Mesothelial cell of epicardium (in vitro differentiated cells): ENCODE measurements at places on chromosomes 2 and 18. TPM values are rescaled to one million over a fixed set of nuclear protein-coding genes. Genes with fewer than 3 reads are reported as not detected.
A peak's percentile ranks its signal among the peaks of the same experiment; 100 is the strongest.

GRCh38 chr2:174635015-174635593 is 37.5 kb upstream of the WIPF1 start:
- H3K27ac ChIP-seq, result no peak overlapping the region
- H3K4me1 ChIP-seq, result peaks cover 25% of the 10 kb centered on the region
- peaks cover 2% of the 10 kb centered on the region for H3K36me3 ChIP-seq
- H3K27me3 ChIP-seq, result no peaks in the 10 kb centered on the region
- DNase-seq, result no peak

DNA sequence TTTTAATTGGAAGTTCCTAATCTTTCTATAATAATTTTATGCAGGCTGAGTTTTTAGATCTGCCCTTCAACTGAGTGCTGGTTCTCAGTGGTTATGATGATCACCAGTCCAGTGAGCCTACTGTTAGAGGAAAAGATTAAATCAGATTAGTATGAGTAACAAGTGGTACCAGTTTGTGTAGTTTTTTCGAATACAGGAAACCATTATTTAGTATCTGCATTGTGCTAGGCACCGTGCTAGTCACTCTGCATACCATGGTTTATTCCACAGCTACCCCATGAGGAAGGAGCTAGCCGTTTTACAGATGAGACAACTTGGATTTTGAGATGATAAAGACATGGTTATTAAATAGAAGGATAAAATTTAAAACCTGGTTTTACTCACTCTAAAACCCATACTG is 6.1 kb downstream of the PSMD1 start:
- H3K27me3 ChIP-seq, result no peaks in the 10 kb centered on the region
- no peak for DNase-seq
- H3K4me3 ChIP-seq, result no peak overlapping the region
- no peak overlapping the region for H3K27ac ChIP-seq
- peaks cover 26% of the 10 kb centered on the region for H3K36me3 ChIP-seq

GRCh38 chr2:56510610-56511009 is 326.8 kb downstream of the CCDC85A start:
- H3K4me3 ChIP-seq, result no peak overlapping the region
- DNase-seq, result no peak
- H3K27me3 ChIP-seq, result no peaks in the 10 kb centered on the region
- H3K27ac ChIP-seq, result no peak overlapping the region
- no peaks in the 10 kb centered on the region for H3K36me3 ChIP-seq

GRCh38 chr18:44518666-44519065 is 162.0 kb upstream of the SETBP1 start:
- no peak for DNase-seq
- H3K27ac ChIP-seq, result no peak overlapping the region
- H3K27me3 ChIP-seq, result no peaks in the 10 kb centered on the region
- H3K4me1 ChIP-seq, result peaks cover 21% of the 10 kb centered on the region
- no peak overlapping the region for H3K4me3 ChIP-seq

DNA sequence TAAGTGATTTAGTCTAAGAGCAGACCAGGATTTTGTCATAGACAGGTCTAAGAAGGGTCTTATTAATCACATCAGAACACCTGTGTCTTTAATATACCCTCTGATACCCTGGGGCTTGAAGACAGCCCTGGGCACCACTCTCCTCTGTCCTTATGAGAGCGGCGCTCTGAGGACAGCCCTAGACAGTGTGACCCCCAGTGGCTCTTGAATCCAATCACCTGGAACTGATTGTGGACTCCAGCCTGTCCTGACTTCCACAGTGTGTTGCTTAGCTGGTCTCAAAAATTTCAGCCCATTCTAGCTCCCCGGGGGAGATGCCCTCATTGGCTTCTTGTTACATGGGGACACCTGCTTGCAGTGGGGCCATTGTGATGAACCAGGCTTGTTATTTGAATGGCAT is 195.8 kb upstream of the SMAD2 start:
- no peaks in the 10 kb centered on the region for H3K36me3 ChIP-seq
- peaks cover 35% of the 10 kb centered on the region for H3K4me1 ChIP-seq
- no peak for DNase-seq
- H3K27ac ChIP-seq, result no peak overlapping the region
- no peak overlapping the region for H3K4me3 ChIP-seq

DNA sequence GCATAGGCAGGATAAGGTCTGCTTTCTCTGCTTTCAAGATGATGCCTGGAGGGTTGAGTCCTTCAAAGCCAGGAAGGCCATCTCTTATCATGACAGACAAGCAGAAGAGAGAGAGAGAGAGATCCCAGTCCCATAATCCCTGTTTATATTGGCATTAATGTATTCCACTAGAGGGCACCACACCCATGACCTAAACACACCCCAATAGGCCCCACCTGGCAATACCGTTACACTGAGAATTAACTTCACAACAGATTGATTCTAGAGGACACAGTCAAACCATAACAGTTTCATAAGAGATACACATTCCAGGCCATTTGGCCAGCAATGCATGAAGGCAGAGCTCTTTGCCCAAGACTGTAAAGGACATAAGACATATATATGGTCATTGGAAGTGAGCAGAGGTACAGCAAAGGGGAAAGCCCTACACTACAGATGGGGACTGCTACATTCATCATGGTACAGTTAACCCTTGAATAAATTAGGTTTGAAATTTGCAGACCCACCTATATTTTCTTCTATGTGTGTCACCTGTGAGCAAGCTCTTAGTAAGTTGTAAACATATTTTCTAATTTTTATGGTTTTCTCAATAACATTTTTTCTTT is 1516.1 kb downstream of the RPIA start:
- no peak overlapping the region for H3K27ac ChIP-seq
- peaks cover 29% of the 10 kb centered on the region for H3K27me3 ChIP-seq
- H3K4me3 ChIP-seq, result no peak overlapping the region
- no peak for DNase-seq

DNA sequence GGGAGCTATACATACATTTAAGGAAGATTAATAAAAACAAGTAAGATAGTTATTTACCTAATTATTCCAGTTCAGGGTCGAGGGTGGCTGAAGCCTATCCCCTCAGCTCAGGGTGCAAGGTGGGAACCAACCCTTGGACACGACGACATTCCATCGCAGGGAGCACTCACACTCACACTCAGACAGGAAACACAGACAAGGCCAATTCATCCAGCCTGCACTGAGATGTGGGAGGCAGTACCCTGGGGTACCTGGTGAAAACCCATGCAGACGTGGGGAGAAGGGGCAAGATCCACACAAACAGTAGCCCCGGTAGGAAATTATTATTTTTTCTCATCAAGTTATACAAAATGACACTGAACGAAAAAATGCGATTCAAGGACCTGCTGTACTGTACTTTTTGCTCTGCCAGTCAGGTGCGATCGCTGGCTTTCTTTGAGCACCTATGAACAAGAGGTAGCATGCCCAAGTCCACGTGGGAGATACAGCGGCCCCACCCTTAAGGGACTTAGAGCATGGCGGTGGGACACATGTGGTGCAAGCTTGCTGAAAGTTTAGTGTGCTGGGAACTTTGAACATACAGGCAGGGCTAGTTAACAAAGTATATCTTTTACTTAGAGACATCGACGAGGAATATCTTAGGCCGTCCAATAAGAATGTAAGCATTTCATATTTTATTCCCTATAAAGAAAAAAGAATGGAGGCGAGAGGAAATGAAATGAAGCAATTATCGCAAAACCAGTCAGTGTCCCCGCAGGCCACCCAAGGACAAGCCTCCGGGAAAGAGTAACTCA is 624 bp downstream of the METTL8 start:
- peaks cover 18% of the 10 kb centered on the region for H3K36me3 ChIP-seq
- H3K27me3 ChIP-seq, result no peaks in the 10 kb centered on the region
- peak overlapping the region; percentile 89 for H3K27ac ChIP-seq
- DNase-seq, result no peak
- peak overlapping the region; percentile 87 for H3K4me3 ChIP-seq

DNA sequence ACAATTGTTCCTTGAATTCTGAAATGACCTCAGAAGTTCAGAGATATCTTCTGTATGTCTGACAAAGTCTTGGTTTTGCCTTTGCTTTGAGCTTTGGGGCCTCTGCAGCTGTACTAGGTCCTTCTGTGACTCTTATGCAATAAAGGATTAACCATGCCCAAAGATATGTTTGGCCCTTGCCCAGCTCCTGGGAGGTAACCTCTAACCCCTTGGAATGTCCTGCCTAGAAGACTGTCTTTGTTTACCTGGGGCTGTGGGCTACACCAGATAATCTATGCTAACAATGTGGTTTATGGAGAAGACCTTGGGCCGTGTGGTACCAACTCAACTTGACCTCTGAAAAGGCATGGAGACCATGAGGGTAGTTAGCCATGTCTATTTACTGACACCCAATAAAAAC is 140.9 kb upstream of the CAPN13 start:
- H3K4me1 ChIP-seq, result no peaks in the 10 kb centered on the region
- H3K4me3 ChIP-seq, result no peak overlapping the region
- DNase-seq, result no peak
- H3K36me3 ChIP-seq, result no peaks in the 10 kb centered on the region
- H3K27me3 ChIP-seq, result peaks cover 15% of the 10 kb centered on the region

- H3K27me3 ChIP-seq, result no peaks in the 10 kb centered on the region
- no peaks in the 10 kb centered on the region for H3K36me3 ChIP-seq
- DNase-seq, result no peak
- no peak overlapping the region for H3K4me3 ChIP-seq
- no peak overlapping the region for H3K27ac ChIP-seq
- no peaks in the 10 kb centered on the region for H3K4me1 ChIP-seq
Observed at GRCh38 chr2:232973011-232973735, 39.9 kb downstream of the NGEF start.

Gene SAG
- not detected in 3 replicates for total RNA-seq

Gene BMP10
- total RNA-seq, result 0.13 TPM in 1 of 3 replicates, not detected in the others

DNA sequence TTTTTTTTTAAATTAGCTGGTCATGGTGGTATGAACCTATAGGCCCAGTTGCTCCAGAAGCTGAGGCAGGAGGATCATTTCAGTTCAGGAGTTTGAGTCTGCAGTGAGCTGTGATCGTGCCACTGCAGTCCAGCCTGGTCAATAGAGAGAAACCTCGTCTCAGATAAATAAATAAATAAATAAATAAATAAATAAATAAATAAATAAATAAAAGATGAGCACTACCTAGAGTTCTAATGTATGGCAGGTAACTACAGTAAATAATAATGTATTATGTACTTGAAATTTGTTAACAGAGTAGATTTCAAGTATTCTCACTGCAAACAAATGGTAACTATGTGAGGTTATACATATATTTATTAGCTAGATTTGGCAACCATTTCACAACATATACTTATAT is 697.9 kb upstream of the ID2 start:
- H3K27me3 ChIP-seq, result no peaks in the 10 kb centered on the region
- peaks cover 2% of the 10 kb centered on the region for H3K36me3 ChIP-seq
- H3K27ac ChIP-seq, result no peak overlapping the region
- no peaks in the 10 kb centered on the region for H3K4me1 ChIP-seq
- no peak overlapping the region for H3K4me3 ChIP-seq
- no peak for DNase-seq

- no peak for DNase-seq
- peaks cover 47% of the 10 kb centered on the region for H3K36me3 ChIP-seq
- no peaks in the 10 kb centered on the region for H3K4me1 ChIP-seq
Observed at GRCh38 chr18:49446481-49446880, 14.0 kb downstream of the DYM start.

- H3K27me3 ChIP-seq, result no peaks in the 10 kb centered on the region
- H3K4me3 ChIP-seq, result no peak overlapping the region
- H3K4me1 ChIP-seq, result peaks cover 18% of the 10 kb centered on the region
- DNase-seq, result no peak
- peaks cover 7% of the 10 kb centered on the region for H3K36me3 ChIP-seq
Observed at GRCh38 chr2:234355021-234355720, 141.7 kb downstream of the ARL4C start.

- no peaks in the 10 kb centered on the region for H3K36me3 ChIP-seq
- peaks cover 90% of the 10 kb centered on the region for H3K27me3 ChIP-seq
- no peak overlapping the region for H3K27ac ChIP-seq
- no peaks in the 10 kb centered on the region for H3K4me1 ChIP-seq
- no peak for DNase-seq
- H3K4me3 ChIP-seq, result no peak overlapping the region
Observed at GRCh38 chr2:119126650-119127049, 31.9 kb downstream of the C1QL2 start.

DNA sequence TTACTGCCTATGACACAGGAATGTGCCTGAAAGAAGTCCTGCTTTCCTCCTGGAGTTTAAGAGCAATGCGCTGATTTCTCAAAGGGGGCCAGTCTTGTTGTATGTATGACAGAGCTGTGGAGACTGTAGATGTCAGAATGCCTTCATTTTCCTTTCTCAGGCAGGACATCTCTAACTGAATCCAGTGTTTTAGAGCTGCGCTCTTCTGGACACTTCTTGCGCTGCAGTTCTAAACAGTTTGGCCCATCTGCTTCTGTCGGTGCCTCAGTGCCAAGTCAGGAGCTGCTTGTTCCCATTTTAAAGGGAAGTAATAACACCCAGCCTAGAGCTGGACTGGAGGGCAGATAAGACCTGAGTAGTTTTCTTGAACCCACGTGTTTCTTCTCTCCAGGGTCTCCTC is 91.4 kb downstream of the ESCO1 start:
- H3K36me3 ChIP-seq, result peaks cover 41% of the 10 kb centered on the region
- no peak overlapping the region for H3K4me3 ChIP-seq
- H3K27ac ChIP-seq, result no peak overlapping the region
- DNase-seq, result no peak
- no peaks in the 10 kb centered on the region for H3K4me1 ChIP-seq

GRCh38 chr2:42787788-42788477 is 4.5 kb downstream of the HAAO start:
- H3K4me3 ChIP-seq, result no peak overlapping the region
- no peak overlapping the region for H3K27ac ChIP-seq
- DNase-seq, result no peak
- H3K27me3 ChIP-seq, result no peaks in the 10 kb centered on the region

- H3K4me1 ChIP-seq, result no peaks in the 10 kb centered on the region
- H3K36me3 ChIP-seq, result peaks cover 3% of the 10 kb centered on the region
- no peak overlapping the region for H3K27ac ChIP-seq
- H3K27me3 ChIP-seq, result no peaks in the 10 kb centered on the region
- no peak for DNase-seq
- H3K4me3 ChIP-seq, result peak overlapping the region; percentile 36
Observed at GRCh38 chr18:9017167-9017904, 85.2 kb upstream of the NDUFV2 start.

DNA sequence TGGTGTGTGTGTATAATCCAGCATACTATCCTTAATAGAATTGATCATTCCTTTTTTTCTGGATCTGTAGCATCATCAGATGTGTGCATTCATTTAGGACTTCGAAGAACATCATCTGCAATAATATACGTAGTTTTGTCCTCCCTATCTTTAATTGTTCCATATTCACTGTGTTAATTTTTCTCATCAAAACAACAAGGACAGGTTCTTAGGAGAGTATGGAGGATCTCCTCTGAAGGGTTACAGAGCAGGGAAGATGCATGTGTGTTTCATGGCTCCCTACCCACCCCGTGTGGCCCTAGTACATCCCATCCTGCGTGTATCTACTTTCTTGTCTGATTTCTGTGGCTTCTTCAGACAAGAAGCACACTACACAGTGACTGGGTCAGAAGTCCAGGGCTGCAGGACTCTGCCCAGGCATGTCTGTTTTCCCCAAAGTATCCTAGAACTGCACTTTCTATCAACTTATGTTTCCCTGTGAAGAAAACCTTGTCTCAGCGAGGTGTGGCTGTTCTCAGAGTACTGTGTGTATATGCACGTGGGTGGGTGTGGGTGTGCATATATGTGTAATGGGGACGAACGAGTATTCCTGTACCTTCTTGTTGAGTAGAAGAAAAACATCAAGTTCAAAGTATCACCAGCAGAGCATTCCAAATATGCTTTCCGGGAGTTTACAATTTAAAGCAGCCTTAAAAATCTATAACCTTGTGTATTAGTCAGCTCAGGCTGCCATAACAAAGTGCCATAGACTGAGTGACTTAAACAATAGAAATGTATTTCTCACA is 220.4 kb upstream of the FOSL2 start:
- DNase-seq, result no peak
- H3K27ac ChIP-seq, result peak overlapping the region; percentile 85
- H3K36me3 ChIP-seq, result peaks cover 14% of the 10 kb centered on the region
- no peak overlapping the region for H3K4me3 ChIP-seq
- H3K27me3 ChIP-seq, result no peaks in the 10 kb centered on the region

Gene CXCR4
- total RNA-seq, result 1.5 to 2.1 TPM (median 1.8 TPM) in 3 replicates

Gene SEPTIN10
- 64.9 to 69.2 TPM (median 69.1 TPM) in 3 replicates for total RNA-seq

Gene HOXD4
- 0.67 to 1.4 TPM (median 1.3 TPM) in 3 replicates for total RNA-seq

Gene LRRC30
- not detected in 3 replicates for total RNA-seq

Gene BAZ2B
- 135 to 143 TPM (median 141 TPM) in 3 replicates for total RNA-seq
